Kidney (tissue), 22 donors: ENCODE measurements at places on chromosomes 7 and 10. TPM values are rescaled to one million over a fixed set of nuclear protein-coding genes. Genes with fewer than 3 reads are reported as not detected.

Gene CH25H
- 3.2 TPM for total RNA-seq

Gene LRRN3
- total RNA-seq, result 1.1 TPM

- no peak overlapping the region for H3K27ac ChIP-seq
- H3K27me3 ChIP-seq, result no peaks in the 10 kb centered on the region
- H3K4me3 ChIP-seq, result no peak overlapping the region
- H3K36me3 ChIP-seq, result peaks cover 17% of the 10 kb centered on the region
Observed at GRCh38 chr7:127710635-127711034, 58.6 kb downstream of the SND1 start.

Gene PTN
- total RNA-seq, result 12.0 TPM

DNA sequence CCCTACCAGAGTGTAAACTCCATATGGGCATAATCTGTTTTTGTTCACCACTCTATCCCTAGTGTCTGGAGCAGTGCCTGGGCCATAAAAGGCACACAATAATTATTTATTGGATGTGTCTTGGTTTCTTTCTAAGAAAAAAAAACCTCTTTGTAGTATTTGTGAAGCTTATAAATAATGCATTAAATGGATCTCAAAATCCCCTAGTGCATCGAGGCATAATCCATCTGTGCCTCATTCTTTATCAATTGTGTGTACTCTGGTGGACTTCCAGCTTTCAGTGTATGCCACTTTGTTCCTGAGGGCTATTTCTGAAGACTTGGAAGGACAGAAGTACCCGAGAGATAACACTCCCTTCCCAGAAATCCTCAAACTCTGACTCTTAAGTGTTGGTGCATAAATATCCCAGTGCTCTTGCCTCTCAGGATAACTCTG, 255.0 kb upstream of the PHYHIPL start:
- no peak for DNase-seq
- H3K27ac ChIP-seq, result no peak overlapping the region
- no peak overlapping the region for H3K4me3 ChIP-seq

Gene CACNB2
- total RNA-seq, result 2.8 TPM
